ENCODE measurements at places on chromosomes 2 and 18.

GRCh38 chr18:6576718-6577375 is 152.7 kb upstream of the ARHGAP28 start:
- no peak for DNase-seq

GRCh38 chr2:239715606-239716005 is 309.5 kb downstream of the NDUFA10 start:
- DNase-seq = no peak

GRCh38 chr2:235935773-235936172 is 232.4 kb downstream of the GBX2 start:
- no peak for DNase-seq

DNA sequence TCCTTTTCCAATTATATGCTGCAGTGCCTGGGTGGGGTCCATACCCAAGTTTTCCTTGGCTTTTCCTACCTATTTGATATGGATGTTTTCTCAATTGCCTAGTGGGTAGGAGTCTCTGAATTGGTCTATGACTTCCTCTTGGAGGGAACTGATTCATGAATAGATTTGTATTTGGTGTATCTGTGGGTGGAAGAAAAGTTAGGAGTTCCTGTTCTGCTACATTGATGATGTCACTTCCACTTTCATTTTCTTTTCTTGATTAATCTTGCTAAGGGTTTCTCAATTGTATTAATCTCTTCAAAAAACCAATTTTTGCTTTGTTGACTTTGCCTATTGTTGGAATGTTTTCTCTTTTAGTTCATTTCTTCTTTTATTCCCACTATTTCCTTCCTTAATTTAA is 37.4 kb upstream of the SLC9A2 start:
- DNase-seq = no peak

GRCh38 chr18:38611036-38611964 is 1045.7 kb upstream of the CELF4 start:
- peak; percentile 47 for DNase-seq

GRCh38 chr18:12904012-12904516 is 20.0 kb upstream of the PTPN2 start:
- DNase-seq = peak; percentile 30

- DNase-seq = no peak
These were observed at the start of gene RAPGEF4 for GRCh38 chr2:172735582-172736423. Gene RAPGEF4 (plus strand): TSS chr2:172735845. CDS start chr2:172735984, 139 bp downstream.

Data from stimulated activated CD4-positive, alpha-beta T cell treated with anti-CD3 and anti-CD28 coated beads, Interleukin-1b, Interleukin-23, amount 100 ng/mL, for 48 hours (primary cell).